ENCODE measurements at places on chromosomes 6 and 20. TPM values are rescaled to one million over a fixed set of nuclear protein-coding genes. Genes with fewer than 3 reads are reported as not detected.

The ZC3H12D gene
- total RNA-seq, result 0.15 TPM

The WRNIP1 gene
- 53.4 TPM for total RNA-seq

The SLC4A11 gene
- total RNA-seq, result 0.44 TPM

The CTAGE9 gene
- total RNA-seq, result not detected

The PRDM13 gene
- not detected for total RNA-seq

The RIPPLY2 gene
- total RNA-seq, result 0.29 TPM

The CGA gene
- not detected for total RNA-seq

The SIM1 gene
- total RNA-seq, result not detected

The SLC32A1 gene
- total RNA-seq, result not detected

The TUBB gene
- 916 TPM for total RNA-seq

The ME1 gene
- total RNA-seq, result 26.0 TPM

The PAK5 gene
- under 0.01 TPM for total RNA-seq

The PPIL1 gene
- 23.1 TPM for total RNA-seq

The SEMG1 gene
- not detected for total RNA-seq

The TMEM151B gene
- under 0.01 TPM for total RNA-seq

The WFDC5 gene
- not detected for total RNA-seq

The SIRPB2 gene
- not detected for total RNA-seq

The APOM gene
- total RNA-seq, result 1.3 TPM

The LGSN gene
- not detected for total RNA-seq

The ZNF391 gene
- total RNA-seq, result 1.8 TPM

The WFDC12 gene
- total RNA-seq, result not detected

The HLA-DMA gene
- total RNA-seq, result 4.7 TPM

The CLVS2 gene
- total RNA-seq, result under 0.01 TPM

The TRDN gene
- not detected for total RNA-seq

The CDC5L gene
- 17.9 TPM for total RNA-seq

The PPP1R16B gene
- under 0.01 TPM for total RNA-seq

The PHACTR1 gene
- 2.3 TPM for total RNA-seq

The VWA7 gene
- 0.50 TPM for total RNA-seq

The RNF182 gene
- 3.8 TPM for total RNA-seq

The HAO1 gene
- total RNA-seq, result not detected

The SLC17A3 gene
- total RNA-seq, result not detected

The BPI gene
- total RNA-seq, result not detected

The HLA-DQA2 gene
- not detected for total RNA-seq

The PBOV1 gene
- not detected for total RNA-seq

The SNRPB gene
- total RNA-seq, result 249 TPM

The FOXS1 gene
- not detected for total RNA-seq

The LY6G6D gene
- total RNA-seq, result not detected

The DEFB123 gene
- not detected for total RNA-seq

The CCN2 gene
- 39.7 TPM for total RNA-seq

The NHLRC1 gene
- 5.6 TPM for total RNA-seq

The TUBB2B gene
- total RNA-seq, result 4.1 TPM

The WFDC10B gene
- total RNA-seq, result not detected

The FBXO9 gene
- 36.4 TPM for total RNA-seq

The ZC2HC1B gene
- not detected for total RNA-seq

The TTLL9 gene
- 0.17 TPM for total RNA-seq

The CLDN20 gene
- not detected for total RNA-seq

The ANGPT4 gene
- not detected for total RNA-seq
